NCI-H1436 (cell line): ENCODE measurements at places on chromosomes 3 and 15.

DNA sequence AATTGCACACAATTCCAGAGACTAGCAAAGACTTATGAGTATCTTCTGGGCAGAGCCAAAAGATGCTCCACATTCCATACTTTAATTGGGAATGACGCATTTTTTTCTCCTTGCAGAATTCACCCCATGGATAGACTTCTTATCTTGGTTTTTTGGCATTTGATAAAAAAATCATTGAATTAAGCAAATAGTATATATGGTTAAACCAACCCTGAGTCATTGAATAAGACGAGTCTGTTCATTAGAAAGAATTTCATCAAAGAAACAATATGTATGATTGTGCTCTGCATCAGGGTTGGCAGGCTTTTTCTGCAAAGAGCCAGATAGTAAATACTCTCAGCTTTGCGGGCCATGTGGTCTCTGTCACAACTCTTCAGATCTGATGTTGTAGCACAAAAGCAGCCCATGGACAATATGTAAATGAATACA is 9.2 kb upstream of the PDZRN3 start:
- DNase-seq = no peak

DNA sequence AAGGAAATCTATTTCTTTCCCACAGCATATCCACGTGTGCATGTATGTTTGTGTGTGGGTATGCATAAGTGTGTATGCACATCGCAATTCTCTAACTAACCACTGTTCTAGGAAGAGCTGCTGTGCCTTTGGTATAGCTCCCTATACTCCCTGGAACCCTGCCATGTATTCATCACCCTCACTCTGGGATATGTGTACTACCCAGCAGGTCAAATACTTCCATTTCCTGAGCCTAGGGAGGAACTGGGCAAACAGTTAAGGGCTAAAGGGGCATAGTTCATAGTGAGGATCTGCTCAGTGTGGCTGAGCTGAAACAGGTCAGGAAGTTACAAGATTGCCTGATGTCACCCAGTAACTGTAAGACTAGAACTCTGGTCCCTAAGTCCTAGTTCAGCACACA is 260.4 kb downstream of the RPLP1 start:
- no peak for DNase-seq

DNA sequence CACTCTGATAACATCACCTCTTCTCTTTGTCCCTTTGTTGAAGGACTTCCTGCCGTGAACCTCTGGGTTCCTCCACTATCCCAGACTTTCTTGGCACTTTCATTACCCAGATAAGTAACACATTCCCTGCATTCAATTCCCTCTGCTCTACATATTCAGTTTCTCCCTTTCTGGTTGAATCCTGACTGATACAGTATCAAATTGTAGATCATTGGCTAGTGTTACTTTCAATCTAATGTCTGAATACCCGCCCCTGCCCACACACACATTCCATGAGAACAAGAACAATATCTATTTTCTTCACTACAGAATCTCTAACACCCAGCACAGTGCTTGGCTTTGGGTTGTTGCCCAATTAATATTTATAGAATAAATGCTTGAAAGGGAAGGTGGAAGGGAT is 163.5 kb downstream of the ABHD5 start:
- DNase-seq = no peak

- no peak for DNase-seq
Measured at GRCh38 chr15:68782589-68783161, 38.0 kb downstream of the ANP32A start.

GRCh38 chr3:181630853-181631252 is 80.9 kb upstream of the SOX2 start:
- DNase-seq = no peak

DNA sequence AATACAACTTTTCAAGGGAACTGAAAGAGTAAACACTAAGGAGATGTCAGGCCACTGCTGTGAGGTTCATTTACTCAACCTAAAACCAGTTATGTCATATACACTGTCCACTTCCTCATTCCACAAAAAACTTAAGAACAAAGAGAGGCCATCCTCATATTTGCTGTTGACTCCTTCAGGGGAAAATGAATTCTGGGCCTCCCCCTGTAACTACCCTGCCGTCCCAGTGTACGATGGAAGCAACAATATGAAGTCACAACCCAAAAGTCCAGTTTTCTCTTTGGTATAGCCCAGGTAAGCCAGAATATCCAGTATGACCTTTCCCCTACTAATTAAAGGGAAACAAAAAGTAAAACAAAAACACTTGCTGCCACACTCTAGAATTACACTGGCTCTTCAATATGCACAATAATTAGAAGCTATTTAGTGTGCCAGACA is 16.2 kb downstream of the CEP152 start:
- DNase-seq = no peak

- no peak for DNase-seq
Measured at GRCh38 chr3:186596568-186597287, 16.1 kb upstream of the AHSG start.

DNA sequence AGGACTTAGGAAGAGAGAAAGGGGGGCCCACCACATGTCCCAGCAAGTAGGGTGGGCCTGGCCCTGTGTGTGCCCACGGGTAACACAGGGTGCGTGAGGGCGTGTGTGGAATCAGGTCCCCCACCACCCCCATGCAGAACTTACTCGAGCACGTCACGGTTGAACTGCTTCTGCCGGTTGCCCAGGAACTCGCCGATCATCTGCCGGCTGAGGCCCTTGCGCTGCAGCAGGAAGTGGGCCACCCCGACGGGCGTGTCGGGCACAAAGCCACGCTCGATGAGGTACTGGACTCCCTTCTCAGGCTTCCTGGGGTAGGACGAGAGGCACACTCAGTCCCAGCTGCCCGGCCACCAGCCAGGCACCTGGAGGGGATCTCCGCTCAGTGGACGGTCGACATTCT is 83.1 kb upstream of the RPL32 start:
- no peak for DNase-seq

GRCh38 chr3:127738192-127738840 is 65.6 kb downstream of the ABTB1 start:
- no peak for DNase-seq

GRCh38 chr3:160331127-160331937 is 67.7 kb downstream of the IFT80 start:
- no peak for DNase-seq

- no peak for DNase-seq
Measured at GRCh38 chr15:65409036-65409631, 13.6 kb downstream of the IGDCC4 start.

- no peak for DNase-seq
Measured at GRCh38 chr15:31197497-31198414, 96.2 kb upstream of the TRPM1 start.

DNA sequence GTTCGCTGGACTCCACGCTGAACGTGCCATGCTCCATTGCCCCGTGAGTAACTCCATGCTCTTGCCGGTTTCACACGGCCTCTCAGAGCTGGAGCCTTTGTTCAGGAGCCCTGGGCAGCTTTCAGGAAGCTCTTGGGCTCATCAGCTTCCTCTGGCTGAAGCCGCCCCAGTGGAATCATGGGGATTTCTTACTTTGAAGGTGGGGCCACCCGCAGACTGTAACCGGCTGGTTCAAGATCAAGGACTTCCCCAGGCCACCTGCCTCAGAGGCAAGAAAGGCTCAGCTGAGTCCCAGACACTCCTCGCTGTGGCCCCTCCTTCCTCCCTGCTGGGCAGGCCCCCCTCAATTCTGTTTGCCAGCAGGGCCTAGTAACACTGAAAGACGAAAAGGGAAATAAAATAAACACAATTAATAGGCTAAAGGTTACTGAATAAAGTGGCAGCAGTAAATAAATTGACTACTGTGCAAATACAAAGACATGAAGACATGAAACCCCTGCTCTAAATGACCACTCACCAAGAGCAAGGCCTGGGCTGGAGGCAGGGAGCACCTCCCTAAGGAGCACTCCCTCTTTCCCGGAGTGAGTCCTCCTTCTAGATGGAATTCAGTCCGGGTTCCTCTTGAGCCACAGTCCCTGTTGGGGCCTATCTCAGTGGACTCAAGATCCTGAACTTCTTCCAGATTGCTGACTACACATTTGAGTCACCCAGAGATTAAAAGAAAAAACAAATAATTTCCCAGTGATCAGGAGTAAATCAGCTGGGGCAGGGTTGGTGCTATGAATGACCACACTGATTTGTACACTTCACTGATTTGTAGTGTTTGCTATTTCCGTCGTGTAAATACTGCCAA is 51.0 kb downstream of the ZDHHC19 start:
- no peak for DNase-seq

DNA sequence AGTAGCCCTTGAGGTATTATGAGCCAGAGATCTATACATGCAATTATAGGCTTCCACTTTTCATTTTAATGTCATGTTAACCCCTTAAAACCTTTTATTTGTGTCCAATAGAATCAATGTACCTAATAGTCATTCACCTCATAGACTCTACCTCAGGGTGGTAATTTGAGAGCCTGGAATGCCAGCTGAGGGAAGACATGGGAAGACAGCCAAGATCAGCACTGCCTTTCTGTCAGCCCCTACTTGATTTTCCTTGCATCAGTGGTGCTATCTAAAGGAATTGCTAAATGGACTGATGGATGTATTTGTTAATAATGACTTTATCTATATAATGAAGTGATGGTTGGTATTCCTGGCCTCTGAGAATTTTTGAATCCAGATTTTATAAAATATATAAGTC is 113.3 kb upstream of the GBE1 start:
- no peak for DNase-seq

- DNase-seq = no peak
Measured at GRCh38 chr3:192986379-192986778, 68.7 kb upstream of the MB21D2 start.

DNA sequence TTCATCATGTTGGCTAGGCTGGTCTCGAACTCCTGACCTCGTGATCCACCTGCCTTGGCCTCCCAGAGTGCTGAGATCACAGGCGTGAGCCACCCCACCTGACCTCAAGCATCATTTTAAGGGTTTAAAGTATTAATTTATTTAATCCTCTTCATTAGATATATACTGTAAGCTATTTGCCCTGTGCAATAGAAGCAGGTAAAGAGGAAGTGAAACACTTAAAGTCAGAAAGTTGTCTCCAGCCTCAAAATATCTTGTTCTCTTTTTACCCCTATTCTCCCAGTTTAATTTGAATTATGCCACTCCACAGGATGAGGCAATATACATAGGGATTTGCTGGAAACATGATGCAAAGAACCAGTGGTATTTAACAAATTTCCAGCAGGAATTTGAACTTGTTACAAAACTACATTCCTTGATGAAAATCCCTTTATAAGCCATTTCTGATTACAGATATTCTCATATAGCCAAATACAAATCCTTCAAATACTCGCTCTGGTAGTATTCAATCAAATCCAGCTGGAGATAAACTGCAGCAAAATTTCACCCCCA is 2.0 kb downstream of the NDUFB5 start:
- no peak for DNase-seq

DNA sequence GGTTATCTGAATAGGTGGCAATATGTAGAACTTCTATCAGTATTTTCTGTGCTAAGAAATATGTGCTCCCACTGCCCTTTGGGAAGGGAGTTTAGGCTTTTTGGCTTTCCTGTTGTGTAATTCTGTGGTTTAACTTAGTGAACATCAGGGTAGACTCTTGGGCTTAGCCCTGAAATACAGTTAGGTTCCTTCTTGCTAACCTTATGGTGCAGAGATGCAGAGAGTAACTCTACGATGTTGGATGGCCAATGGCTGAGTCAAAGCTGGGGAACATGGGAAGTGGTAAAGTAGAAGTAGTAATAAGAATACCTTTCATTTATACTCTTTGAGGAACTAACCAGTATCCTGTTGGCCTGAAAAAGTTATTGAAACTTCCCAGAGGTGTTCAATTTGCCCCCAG is 80.8 kb upstream of the IL12A start:
- DNase-seq = no peak

GRCh38 chr3:112304611-112305010 is 10.6 kb upstream of the SLC9C1 start:
- no peak for DNase-seq

DNA sequence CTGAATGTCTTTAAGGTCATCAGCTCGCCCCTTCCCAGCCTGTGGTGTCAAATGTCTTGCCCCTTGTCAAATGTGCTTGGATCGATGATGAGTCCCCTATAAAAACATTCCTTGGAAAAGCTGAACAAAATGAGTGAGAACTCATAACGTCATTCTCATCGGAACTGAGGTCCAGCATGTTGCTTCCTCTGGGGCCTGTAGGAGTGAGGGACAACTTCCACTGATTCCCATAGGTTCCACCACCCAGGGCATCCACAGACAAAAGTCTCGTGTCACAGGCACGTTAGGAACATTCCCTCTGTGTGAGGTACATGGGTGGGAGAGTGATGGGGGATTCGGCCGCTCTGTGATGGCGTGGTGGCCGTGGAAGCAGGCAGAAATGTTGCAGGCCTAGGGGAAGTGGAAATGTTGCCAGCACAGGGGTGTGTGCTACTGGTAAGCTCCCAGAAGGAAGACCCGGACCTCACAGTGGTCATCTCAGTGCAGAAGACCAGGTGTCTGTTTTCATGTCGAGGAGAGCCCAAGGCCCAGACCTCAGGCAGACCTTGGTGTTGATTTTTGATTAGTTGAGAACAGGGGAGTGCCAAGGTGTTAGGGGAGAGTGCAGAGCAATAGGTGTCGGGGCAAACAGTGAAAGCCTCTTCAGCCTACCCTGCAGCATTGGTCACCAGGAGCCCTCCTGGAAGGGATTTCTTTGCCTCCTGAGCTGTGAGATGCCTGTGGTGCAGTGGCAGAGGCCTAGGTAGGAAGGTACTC is 96.8 kb downstream of the SNRPN start:
- no peak for DNase-seq

- no peak for DNase-seq
Measured at GRCh38 chr3:114746502-114746901, 400.6 kb downstream of the ZBTB20 start.

DNA sequence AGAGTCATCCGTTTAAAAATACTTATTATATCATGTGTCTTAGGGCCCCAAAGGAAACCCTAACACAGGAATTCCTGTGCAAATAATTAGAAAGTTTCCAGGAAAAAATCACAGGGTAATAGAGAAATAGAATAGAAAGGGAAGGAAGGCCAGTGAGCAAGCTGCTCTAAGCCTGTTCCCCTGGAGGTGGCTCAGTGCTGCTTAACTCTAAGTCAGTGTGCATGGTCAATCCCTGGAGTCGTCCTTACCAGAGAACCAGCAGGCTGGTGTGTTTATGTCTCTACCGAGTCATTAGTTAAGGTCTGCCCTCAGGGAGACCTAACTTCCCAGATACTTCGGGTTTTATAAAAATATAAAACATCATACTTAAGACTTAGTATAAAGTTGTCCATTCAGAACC is 21.0 kb upstream of the MCF2L2 start:
- DNase-seq = no peak

DNA sequence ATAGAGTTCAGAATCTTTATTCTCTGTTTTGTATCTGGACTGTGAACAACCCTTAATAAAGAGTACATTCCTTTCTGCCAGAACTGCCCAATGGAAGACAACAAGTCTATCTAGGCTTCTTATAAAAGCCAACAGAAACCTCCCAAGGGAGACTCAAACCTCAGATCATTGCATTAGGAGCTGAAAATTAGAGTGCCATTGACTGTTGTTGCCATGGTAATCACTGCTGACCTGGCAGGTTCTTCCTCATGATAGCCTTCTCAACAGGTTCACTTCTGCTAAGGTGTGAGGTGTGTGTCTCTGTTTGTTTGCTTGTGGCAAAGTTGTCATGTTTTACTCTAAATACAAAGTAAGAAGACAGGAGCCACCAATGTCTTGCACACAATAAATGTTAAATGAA is 79.2 kb downstream of the TMEM108 start:
- DNase-seq = peak; percentile 89

GRCh38 chr3:173762501-173762900 is 365.0 kb downstream of the NLGN1 start:
- no peak for DNase-seq

GRCh38 chr3:99648101-99648500 is 9.7 kb downstream of the COL8A1 start:
- no peak for DNase-seq

- peak; percentile 64 for DNase-seq
Measured at GRCh38 chr3:32947789-32948238, 3.6 kb upstream of the CCR4 start.

GRCh38 chr3:188759336-188760005 is 412.3 kb upstream of the TPRG1 start:
- no peak for DNase-seq
